ENCODE measurements at places on chromosomes 3 and 15.

DNA sequence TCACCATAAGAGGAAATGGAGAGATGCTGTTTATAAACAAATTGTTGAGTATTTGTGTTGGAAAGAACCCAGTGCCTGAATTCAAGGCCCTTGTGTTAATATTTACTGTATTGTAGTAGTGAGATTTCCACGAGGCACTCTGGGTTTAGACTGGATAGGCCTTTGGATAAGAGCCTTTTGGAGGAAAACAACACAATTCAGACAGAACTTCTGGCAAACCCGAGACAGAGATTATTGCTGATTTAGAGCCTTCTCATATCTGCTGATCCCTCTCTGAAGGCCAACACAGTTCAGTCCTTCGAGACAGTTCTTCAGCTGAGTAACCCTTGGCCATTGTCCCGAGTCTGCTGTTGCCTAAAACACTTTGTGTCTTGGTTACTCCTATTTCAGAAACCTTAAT lies 55.7 kb downstream of the LMCD1 start:
- no peak for DNase-seq

DNA sequence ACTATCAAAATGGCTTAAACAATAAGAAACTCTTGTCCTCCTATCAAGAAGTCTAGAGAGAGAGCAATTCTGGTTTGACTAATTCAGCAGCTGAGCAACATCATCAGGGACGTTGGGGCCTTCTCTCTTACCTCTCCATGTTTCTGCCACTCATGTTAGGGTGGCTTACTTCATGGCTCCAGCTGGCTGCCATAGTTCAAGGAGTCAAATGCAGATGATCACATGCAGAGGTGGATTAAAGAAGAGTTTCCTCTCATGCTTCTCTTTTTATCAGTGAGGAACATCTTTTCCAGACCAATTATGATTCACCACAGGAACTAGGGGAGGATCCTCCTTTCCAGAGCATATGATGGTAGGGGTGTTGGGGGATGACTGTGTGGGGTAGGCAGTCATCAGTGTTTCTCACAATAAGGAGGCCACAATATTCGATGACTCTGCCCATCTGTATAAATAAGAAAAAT lies 45.5 kb downstream of the NEK11 start:
- no peak for DNase-seq

DNA sequence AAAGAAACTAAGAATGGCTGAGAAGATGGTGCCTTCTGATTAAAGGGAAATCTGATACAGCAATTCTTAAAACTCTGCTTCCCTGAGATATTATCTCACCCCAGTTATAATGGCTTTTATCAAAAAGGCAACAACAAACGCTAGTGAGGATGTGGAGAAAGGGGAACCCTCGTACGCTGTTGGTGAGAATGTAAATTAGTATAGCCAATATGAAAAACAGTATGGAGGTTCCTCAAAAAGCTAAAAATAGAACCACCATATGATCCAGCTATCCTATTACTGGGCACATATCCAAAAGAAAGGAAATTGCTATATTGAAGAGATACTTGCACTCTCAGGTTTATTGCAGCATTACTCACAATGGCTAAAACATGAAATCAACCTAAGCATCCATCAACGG lies 65.1 kb downstream of the GOLIM4 start:
- DNase-seq = no peak

GRCh38 chr3:134693226-134693625 lies 42.4 kb upstream of the KY start:
- DNase-seq = no peak

DNA sequence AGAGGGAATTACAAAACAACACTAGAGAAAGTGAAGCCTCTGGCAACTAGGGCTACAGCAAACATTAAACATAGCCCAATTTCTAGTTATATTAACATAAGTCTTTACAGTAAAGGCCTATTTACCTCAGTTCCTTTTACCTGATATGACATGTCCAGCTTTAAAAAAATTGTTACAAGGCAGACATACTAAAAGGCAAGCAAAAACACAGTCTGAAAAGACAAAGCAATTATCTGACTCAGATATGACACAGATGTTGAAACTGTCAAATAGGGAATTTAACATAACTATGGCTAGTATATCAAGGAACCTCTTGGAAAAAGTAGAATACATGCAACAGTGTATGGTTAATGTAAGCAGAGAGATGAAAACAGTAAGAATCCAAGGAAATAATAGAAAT lies 238.6 kb downstream of the RAP2B start:
- DNase-seq = no peak

DNA sequence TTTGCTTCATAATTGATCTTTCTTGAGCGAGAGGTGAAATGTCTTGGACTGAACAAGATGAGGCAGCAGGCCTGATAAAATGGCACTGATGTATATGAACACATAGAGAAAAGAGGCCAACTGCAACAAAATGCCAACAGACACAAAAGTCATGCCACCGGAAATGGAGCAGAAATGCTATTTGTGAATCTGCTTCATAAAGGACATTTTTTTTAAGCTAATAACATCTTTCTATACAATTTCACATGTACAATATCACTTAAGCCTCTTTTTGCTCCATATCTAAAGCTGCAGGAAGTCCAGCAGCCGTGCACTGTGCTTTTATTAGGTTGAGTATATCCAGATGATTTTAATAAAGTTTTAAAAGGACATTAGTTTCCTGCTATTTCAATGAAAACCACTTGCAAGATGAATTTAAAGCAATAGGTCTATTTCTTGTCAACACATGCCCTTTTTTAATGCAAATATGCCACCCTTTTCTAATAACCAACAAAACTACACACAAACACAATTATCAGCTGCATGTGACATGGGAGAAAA lies 169.2 kb upstream of the ADAMTS9 start:
- no peak for DNase-seq
